ENCODE measurements at places on chromosomes 1 and 21.

- DNase-seq = no peak
Measured at GRCh38 chr1:97350662-97351061, 570.2 kb downstream of the DPYD start.

DNA sequence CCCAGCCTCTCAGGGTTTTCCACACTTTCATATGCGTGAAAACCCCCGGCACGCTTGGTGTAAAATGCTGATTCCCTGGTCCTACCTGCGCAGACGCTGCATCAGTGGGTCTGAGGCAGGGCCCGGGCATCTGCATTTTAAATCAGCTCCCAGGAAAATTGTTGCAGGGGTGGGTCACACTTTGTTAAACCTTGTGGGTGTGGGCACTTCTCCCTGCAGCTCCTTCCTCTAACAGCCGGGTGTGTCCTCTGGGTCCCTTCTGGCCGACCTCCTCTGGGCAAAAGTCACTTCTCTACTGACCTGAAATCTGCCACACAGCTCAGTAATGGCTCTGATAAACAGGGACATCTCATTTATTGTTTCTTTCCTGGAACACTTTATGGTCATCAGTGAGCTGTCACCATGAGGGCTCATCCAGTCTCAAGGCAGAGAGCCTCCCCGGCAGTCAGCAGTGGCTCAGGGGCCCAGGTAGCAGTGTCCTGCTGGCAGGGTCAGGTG lies 52.8 kb upstream of the TMPRSS2 start:
- no peak for DNase-seq

GRCh38 chr1:75092141-75092540 lies 42.0 kb upstream of the LHX8 start:
- DNase-seq = no peak

DNA sequence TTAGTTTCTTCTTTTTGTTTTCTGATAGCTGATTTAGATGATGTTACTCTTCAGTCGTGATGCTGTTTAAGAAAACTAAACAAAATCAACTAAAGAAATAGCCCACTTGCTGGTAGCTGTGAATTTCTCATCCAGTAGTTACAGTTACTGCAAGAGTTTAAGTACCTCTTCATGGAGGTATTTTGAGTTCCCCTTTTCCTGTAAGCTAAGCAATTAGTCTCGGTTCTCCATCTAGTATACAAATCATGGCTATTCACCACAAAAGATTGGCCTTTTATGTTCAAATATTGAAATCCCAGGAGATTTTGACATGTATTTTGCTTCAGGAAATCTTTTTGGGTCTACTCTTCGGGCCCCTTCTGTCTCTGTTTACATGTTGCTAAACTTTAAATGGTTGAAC lies 31.1 kb downstream of the HUNK start:
- no peak for DNase-seq

GRCh38 chr1:54652168-54652567 lies 10.6 kb downstream of the MROH7 start:
- DNase-seq = no peak

- peak; percentile 19 for DNase-seq
Measured at GRCh38 chr1:8169364-8170058, 143.4 kb upstream of the ERRFI1 start.

DNA sequence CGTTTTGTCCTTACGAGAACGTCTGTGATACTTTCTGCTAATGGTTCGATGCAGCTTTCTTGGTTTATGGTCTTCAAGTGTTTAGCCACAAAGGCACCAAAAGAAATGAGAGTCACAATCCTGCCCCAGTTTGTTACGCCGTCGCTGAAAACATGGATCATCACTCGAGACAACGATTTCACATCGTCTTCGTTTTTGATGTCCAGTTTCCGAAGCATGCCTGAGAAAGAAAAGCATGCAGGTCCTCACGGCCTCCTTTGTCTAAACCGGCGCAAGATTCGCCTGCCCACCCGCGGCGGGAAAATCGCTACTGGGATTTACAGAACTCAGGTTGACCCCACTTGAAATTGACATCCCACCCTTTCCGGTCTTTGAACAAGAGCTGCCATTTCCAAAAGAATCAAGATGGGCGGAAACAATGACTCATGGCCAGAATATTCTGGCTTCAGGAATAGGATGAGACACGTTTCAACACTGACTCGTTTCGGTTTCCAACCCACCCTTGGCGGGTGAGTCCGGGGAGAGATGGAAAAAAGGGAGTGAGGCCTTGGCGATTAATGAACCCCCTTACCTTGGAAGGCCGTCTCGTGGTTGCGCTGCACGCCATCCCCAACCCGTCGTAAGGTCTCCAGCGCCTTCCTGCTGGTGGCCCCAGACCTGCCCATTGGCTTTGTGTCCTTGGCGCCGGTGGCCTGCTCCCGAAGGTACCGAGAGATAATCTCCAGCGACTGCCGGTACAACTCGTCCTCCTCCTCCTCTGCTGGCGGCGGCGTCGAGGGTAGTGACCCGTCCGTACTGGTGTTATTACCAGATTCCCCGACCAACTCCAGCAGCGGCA lies 919 bp downstream of the MCL1 start:
- no peak for DNase-seq

DNA sequence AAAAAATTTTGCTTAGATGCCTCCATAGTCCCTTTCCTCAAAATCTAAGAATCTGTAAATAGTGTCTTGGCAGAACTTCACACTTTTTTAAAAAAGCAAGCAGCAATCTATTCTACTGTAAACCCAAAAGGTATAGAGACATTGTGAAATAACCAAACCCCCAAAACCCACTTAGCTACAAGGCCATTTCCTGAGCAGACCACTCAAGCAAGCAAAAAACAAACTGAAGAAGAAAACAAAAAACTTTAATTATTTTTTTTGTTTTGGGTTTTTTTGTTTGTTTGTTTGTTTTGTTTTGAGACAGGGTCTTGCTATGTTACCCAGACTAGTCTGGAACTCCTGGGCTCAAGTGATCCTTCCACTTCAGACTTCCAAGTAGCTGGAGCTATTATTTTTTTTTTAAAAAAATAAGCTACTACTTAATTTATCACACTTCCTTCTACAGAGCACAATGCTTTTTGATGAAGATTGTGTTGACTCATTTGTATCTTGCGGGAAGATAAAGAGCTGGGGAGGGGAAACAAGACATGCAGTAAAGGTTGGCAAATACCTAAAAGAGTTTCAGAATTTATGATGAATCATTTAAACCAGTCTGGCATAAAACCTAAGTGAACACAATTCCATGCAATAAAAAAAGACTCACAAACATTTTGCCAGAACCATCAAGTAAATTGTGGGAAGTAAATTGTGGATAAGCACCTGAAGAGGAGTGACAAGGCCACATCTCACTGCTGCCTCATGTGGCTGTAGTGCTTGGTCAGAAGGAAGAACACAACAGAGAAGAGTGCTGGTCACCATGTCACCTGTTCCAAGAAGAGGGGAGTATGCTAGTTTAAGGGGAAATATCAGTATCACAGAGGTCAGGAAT lies 2.7 kb upstream of the PTPN22 start:
- DNase-seq = no peak

DNA sequence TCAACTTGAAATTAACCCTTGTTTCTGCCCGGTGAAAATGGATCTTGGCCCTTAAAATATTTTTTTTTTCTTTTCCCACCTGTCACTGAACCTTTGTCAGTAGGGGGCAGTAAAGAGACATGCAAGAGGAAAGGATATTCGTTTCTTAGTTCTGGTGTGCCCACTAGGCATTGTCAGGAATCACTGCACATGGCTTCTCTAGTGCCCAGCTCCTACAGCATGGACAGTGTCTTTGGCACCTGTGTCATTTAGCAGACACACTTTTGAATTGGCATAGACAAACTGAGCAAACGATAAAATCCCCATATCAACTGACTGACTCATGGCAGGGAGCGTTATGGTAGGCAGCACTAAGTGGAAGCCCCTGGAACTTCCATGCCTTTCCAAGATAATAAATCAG lies 1048.1 kb downstream of the BRINP3 start:
- DNase-seq = no peak

DNA sequence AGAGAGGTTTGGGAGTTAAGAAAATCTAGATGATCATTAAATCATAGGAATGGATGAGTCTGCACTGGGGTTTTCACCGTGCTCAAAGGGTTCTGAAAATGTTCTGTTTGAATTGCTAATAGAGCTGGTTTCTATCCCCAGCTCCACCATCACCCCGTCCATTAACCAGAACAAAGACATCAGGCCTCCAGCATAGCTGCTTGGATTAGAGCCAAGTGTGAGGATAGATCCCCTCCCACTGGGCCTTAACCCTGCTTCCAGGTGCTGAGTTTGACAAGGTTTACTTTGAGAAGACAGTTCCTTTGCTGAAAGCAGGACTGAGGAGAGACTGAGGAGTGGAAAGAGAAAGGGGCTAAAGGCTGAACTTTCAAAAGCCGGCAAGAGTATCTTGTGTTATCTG lies 48.3 kb downstream of the MPZL1 start:
- DNase-seq = no peak

GRCh38 chr1:81559662-81560350 lies 240.9 kb upstream of the ADGRL2 start:
- DNase-seq = no peak

DNA sequence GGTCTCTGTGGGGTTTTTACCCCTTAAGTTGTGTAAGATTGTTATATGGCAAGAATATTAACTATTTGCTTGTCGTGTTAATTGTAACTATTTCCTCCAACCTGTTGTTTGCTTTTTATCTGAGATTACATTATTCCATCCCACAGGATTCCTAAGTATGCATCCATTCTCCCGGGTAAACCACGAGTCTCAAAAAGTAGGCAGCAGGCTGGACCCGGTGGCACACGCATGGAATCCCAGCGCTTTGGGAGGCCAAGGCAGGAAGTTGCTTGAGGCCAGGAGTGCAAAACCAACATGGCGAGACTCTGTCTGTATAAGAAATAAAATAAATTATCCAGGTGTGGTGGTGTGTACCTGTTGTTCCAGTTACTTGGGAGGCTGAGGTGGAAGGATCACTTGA lies 12.6 kb upstream of the RSPO1 start:
- no peak for DNase-seq

- DNase-seq = no peak
Measured at GRCh38 chr1:157113106-157113505, 13.5 kb upstream of the ETV3L start.

DNA sequence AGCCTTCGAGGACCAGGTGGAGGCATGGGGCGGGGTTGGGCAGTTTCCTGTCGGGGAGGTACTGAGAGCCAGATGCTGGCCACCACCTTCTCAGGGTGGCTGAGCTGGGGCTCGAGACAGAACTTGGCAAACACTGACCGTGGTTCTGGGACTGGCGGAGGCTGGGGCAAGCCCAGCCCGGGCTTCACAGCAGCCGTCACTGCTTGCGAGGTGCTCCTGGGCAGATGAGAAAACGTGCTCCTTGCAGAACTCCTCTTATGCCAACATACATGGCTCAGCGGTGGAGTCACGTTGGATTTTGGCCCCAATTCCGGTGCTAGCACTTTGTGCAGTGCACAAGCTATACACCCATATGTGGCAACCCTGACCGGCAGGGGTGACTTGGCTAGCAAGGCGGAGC lies 69.2 kb downstream of the RUNX3 start:
- no peak for DNase-seq

DNA sequence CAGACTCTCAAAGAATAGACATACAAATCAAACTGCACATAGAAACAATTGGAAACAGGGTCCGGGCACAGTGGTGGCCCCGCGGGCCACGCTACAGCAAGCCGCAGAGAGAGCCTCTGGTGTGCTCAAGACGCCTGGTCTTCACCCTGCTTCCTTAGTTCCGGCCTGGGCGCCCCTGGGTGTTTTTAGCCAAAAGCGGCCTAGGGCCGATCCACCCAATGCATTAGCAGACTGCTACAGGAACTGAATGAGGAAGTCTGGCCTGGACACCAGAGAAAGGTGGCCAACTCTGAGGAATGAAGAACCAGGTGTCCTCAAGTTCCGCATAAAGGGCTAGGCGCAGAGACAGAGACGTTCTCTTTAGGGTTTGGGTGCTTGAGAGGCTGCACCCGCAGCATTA lies 1.7 kb downstream of the PRRX1 start:
- DNase-seq = no peak

DNA sequence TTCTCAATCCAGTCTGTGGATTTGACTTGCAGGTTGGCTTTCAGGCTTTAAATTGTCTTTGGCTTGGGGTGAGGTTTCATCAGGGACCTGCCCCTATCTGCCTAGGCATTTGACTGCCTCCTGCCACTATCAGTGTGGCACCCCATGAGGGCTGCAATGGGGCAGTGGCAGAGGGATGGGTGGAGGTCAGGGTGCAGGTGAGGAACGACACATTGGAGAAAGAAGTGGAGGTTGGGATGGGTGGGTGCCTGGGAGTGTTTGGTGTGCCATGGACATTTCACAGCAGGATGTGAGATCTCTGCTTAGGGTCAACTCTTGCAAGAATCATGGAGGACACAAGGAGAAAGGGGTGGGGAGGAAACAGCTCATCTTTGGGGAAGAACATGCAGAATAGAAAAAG lies 625.1 kb downstream of the PTPRU start:
- DNase-seq = no peak

DNA sequence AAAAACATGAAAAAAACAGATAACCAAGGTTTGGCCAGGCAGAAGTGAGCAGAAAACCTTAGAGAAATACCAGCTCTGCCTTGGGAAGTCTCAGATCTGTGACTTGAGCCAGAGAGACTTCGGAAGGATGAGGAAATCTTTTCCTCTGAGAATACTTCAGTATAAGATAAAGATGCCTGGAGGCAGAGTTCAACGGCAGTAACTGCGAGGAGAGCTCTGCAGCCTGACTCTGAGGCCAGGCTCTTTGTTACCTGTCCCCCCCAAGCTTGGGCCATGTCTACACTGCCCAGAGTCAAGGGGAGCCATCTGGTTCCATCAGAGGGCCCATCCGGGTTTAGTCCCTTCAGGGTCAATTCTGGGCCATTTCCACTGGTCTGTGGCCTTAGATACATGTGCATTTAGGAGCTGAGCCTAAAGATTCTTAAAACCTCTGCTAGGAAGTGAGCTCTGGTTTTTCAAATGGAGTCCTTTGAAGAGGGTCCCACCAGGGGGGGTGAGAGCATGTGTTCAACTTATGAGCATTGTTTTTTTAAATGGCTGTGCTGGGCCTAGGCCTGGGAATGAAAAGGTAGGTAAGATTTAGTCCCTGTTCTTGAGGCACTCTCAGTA lies 8.7 kb downstream of the KIRREL1 start:
- DNase-seq = no peak

GRCh38 chr1:150017206-150017750 lies 6.8 kb upstream of the OTUD7B start:
- no peak for DNase-seq

- no peak for DNase-seq
Measured at GRCh38 chr1:48007047-48007446, 9.9 kb upstream of the TRABD2B start.

GRCh38 chr1:76264642-76265041 lies 190.1 kb downstream of the ST6GALNAC3 start:
- DNase-seq = no peak

DNA sequence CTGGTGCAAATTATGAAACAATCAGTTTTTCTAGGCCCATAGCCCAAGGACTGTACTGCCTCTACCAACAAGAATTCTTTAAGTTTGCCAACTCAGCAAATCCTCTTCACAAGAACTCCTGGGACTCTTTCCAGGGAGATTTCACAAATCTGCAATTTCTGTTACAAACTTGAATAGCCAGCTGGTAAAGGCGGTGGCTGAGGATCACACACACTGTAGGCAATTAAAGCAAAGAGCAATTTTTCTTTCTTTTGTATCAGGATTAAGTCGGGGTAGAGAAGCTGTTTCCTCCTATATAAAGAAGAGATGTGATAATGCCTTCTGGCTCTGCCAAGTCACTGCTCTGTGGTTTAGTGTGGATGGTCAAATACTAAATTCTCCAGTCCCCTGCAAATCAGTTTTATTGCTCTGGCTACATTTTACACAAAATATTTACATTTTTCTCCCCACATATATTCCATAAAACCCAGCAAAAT lies 1.7 kb downstream of the ALDH9A1 start:
- DNase-seq = no peak

- DNase-seq = no peak
Measured at GRCh38 chr1:206658264-206658980, 23.1 kb downstream of the DYRK3 start.

- no peak for DNase-seq
Measured at GRCh38 chr1:221829327-221830015, 87.6 kb upstream of the DUSP10 start.
